Spinal cord (tissue), 10 donors: ENCODE measurements at places on chromosomes 7 and 10. TPM values are rescaled to one million over a fixed set of nuclear protein-coding genes. Genes with fewer than 3 reads are reported as not detected.

The ASIC3 gene
- 2.0 TPM for total RNA-seq

The PTPN20 gene
- total RNA-seq = 20.0 TPM

The TSPAN12 gene
- total RNA-seq = 16.8 TPM

DNA sequence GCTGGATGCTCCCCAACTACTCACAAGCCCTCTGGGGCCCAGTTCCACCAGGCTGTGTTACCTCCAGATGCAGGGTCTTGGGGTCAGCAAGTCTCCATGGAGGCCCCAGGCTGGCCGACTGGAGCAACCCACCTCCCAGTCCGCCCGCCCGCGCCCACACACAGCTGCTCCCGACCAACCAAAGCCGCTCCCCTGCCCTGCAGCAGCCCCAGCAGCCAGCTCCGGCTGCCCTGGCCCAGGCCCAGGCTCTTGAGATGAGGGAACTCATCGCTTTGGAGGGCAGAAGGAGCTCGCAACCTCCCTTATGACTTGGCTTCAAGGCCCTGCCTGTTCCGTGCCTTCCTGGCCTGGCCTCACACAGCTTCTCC is 47.2 kb downstream of the LRRC20 start:
- H3K36me3 ChIP-seq = peaks cover 16% of the 10 kb centered on the region
- H3K27me3 ChIP-seq = no peaks in the 10 kb centered on the region
- no peak overlapping the region for H3K4me3 ChIP-seq
- DNase-seq = no peak
- H3K27ac ChIP-seq = no peak overlapping the region
- peaks cover 31% of the 10 kb centered on the region for H3K4me1 ChIP-seq

DNA sequence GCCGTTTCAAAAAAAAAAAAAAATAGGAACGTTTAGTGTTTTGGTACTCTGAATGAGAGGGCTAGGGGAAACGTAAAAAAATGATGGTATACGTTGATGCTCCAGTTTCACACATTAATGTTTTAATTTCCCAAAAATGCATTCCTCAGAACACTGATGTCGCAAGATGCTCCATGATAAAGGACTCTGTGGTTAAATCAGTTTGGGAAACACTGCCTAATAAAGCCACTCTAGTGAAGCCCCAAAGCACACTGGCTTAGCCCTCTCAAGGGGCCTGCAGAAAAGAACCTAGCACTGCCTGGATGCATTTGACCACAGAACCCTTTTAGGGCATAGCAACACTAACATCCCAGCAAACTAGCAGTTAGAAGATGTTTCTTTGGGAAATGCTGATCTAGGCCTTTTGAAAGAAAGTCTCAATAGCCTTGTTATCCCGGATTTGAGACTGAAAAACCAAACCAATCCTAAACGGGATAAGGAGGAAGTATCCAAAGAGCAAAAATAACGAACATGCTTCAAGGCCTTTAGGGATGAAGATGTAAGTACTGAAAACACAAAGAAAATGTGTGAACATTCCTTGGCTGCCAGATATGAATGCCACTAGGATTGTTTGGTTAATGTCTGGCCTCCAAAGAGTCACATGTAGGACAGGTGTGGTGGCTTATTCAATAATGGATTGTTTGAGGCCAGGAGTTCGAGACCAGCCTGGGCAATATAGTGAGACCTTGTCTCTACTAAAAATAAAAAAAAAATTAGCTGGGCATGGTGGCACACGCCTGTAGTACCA is 11.0 kb downstream of the DLG5 start:
- H3K27me3 ChIP-seq = no peaks in the 10 kb centered on the region
- no peak overlapping the region for H3K4me3 ChIP-seq
- H3K36me3 ChIP-seq = no peaks in the 10 kb centered on the region
- no peak for DNase-seq
- no peak overlapping the region for H3K27ac ChIP-seq
- H3K4me1 ChIP-seq = peaks cover 3% of the 10 kb centered on the region

DNA sequence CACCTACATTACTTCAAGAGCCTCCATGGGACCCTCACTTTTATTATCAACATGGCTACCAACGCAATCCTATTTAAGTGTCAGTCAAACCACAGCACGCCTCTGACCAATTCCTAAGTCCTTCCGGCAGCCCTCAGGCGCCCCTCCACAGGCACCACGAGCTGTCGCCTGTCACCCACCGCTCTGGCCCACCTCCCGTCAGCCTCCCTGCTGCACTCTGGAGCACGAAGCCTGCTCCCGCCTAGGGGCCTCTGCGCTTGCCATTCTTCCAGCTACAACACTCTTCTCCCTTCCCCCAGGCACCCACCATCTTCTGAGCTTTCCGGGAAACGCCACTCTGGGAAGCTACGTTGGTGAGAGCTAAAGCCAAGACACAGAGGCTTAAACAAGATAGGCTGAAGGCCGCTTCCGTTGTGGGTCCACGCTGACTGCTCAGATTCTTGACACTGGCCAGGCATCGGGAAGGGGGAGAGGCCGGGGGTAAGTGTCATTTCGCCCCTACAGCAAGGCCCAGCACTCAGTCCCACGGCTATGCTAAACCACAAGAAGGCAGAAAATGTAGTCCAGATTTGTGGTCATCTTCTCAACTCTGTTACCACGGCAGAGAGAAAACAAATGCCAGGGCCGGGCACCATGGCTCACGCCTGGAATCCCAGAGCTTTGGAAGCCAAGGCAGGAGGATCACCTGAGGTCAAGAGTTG is 56.7 kb downstream of the GNA12 start:
- peaks cover 16% of the 10 kb centered on the region for H3K4me1 ChIP-seq
- no peak overlapping the region for H3K4me3 ChIP-seq
- no peak overlapping the region for H3K27ac ChIP-seq
- H3K27me3 ChIP-seq = no peaks in the 10 kb centered on the region
- no peak for DNase-seq

DNA sequence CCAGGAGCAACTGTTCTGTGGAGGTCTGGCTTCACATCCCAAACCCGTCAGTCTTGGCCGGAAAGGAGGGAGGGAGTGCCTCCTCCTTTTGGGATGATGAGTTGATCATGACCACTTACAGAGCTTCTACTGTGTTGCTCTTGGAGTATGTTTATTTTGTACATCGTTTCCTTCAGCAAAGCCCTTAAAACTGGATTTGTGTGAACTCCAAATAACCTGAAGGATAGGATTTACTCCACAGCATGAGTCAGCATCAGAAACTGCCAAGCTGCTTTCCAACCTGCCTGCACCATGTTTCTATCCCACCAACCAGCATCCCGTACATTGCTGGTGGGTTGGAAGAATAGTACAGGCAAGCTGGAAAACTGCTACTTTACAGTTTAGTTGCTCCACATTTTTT is 3.5 kb downstream of the CCDC201 start:
- DNase-seq = no peak
- no peak overlapping the region for H3K4me3 ChIP-seq
- no peaks in the 10 kb centered on the region for H3K27me3 ChIP-seq
- no peaks in the 10 kb centered on the region for H3K36me3 ChIP-seq

GRCh38 chr10:76557366-76557765 is 1080.2 kb downstream of the KCNMA1 start:
- peaks cover 2% of the 10 kb centered on the region for H3K27me3 ChIP-seq
- no peak overlapping the region for H3K4me3 ChIP-seq

DNA sequence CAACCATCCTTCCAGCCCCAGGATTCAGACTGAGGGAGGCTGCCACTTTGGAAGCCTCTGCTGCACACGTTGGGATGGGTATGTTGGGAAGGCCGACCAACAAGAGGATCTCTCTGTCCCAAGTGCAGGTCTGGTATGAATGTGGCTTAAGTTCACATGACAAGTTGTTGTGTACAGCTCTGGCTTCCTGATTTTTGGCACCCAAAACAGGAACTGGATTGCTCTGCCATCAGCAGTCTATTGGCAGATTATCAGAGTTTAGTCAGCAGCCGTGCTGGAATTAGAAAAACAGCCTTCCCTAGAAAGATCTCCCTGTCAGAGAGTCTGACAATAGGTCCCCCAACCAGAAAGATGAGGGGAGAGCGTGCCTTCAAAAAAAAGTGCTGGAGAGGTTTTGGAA is 66.9 kb downstream of the GOLGA7B start:
- H3K4me3 ChIP-seq = no peak overlapping the region
- no peak for DNase-seq
- peaks cover 56% of the 10 kb centered on the region for H3K4me1 ChIP-seq
- H3K27ac ChIP-seq = no peak overlapping the region
- no peaks in the 10 kb centered on the region for H3K27me3 ChIP-seq

DNA sequence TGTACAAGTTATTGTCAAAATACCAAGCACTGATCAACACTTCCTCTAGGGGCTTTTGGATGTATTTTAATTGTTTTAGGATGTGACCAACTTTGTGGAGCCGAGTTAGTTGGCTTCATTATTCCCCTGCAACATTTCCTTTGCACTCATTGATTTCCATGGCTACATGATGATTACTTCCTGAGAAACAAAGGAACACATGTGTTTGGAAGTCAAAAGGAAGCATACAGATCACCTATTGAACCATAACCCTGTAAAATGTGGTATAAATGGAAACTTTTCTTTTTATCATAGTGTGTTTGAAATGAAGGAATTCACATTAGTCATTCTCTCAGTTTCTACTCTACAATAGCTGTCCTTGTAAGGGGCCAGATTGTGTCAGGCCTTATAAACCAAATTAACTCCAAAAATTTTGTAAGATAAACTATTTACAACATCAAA is 32.2 kb upstream of the EXOC6 start:
- H3K4me1 ChIP-seq = no peaks in the 10 kb centered on the region
- H3K27ac ChIP-seq = no peak overlapping the region
- no peaks in the 10 kb centered on the region for H3K36me3 ChIP-seq
- H3K4me3 ChIP-seq = no peak overlapping the region
- no peaks in the 10 kb centered on the region for H3K27me3 ChIP-seq
- DNase-seq = no peak

DNA sequence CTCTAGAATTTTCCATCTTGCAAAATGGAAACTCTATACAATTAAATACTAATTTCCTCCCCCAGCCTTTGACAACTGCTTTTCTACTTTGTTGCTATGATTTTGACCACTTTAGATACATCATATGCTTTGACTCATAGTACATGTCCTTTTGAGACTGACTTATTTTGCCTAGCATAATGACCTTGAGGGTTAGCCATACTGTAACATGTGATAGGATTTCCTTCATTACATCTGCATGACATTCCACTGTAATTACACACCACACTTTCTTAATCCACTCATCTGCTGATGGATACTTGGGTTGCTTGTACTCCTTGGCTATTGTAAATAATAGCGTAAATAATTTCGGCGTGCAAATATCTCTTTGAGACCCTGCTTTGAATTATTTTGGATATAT is 127.7 kb downstream of the JAZF1 start:
- no peak overlapping the region for H3K27ac ChIP-seq
- no peaks in the 10 kb centered on the region for H3K27me3 ChIP-seq
- no peak overlapping the region for H3K4me3 ChIP-seq

DNA sequence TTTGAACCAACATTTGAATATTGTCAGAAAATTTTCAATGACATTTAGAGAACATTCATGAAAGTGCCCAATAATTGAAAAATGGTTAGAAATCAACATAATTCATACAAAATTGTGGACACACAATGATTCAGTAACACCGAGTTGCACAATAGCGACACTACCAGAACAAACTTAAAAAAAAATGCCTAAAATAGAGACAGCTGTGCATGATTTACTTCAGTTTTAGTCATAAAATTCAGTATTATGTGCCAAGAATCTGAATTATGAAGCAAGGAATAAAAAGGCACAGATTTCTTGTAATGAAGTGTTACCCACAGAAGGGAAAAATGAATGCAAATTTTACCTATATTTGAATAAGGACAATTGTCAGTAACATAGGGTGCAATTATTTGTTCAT is 396.0 kb downstream of the SEMA3D start:
- no peaks in the 10 kb centered on the region for H3K27me3 ChIP-seq
- H3K27ac ChIP-seq = no peak overlapping the region

GRCh38 chr10:92696606-92697383 is 7.0 kb downstream of the HHEX start:
- H3K36me3 ChIP-seq = no peaks in the 10 kb centered on the region
- H3K4me3 ChIP-seq = no peak overlapping the region
- H3K27ac ChIP-seq = no peak overlapping the region
- H3K4me1 ChIP-seq = peaks cover 22% of the 10 kb centered on the region
- peaks cover 90% of the 10 kb centered on the region for H3K27me3 ChIP-seq

- H3K27me3 ChIP-seq = no peaks in the 10 kb centered on the region
- H3K4me3 ChIP-seq = no peak overlapping the region
- H3K27ac ChIP-seq = no peak overlapping the region
Observed at GRCh38 chr7:24971333-24972165, 8.4 kb downstream of the OSBPL3 start.

- DNase-seq = no peak
- H3K27me3 ChIP-seq = no peaks in the 10 kb centered on the region
- H3K4me1 ChIP-seq = no peaks in the 10 kb centered on the region
Observed at GRCh38 chr7:41185851-41186250, 517.0 kb downstream of the INHBA start.

DNA sequence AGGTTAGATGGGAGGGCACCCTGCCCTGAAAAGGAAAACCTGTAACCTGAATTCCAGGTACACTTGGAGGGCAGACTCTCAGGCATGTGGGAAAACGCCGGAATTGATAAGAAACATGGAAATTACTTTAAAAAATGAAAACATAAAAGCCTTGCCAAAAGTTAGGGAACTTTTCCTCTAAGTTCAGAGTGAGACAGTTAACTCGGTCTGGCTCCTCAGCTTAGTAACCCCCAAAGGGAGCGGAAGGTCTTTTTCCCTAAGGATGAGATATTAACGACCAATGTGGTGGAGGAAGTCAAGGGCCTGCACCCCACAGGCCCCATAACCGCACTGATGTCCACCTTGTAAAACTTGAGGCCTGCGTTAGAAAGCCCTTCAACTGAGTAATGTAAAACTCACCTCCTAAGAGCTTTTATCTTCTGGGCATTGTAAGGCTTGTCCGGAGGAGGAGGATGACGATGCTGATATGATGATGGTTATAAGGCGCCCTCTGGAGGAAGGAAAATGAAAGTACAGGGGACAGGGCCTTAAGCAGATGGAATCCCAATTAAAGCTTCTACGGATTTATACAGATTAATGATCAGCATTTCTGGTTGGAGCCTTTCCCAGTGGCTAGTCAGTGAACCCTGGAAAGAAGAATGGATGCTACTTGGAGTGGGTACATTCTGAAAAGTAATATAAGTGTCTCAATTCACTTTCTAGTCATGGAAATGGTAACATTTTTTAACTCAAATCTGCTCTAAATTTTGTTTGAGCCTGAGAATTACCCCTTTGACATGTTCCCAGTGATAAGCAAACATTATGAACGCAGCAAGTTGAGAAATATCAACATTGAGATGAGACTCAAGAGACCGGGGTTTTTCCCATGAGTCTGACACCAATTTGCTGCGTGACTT is 694 bp downstream of the COL1A2 start:
- DNase-seq = no peak
- peak overlapping the region; percentile 90 for H3K4me3 ChIP-seq
- H3K27me3 ChIP-seq = peaks cover 12% of the 10 kb centered on the region
- peaks cover 17% of the 10 kb centered on the region for H3K4me1 ChIP-seq
- peak overlapping the region; percentile 98 for H3K27ac ChIP-seq

- peaks cover 20% of the 10 kb centered on the region for H3K27me3 ChIP-seq
- peak overlapping the region; percentile 17 for H3K4me3 ChIP-seq
- H3K4me1 ChIP-seq = peaks cover 12% of the 10 kb centered on the region
- H3K36me3 ChIP-seq = no peaks in the 10 kb centered on the region
Observed at GRCh38 chr7:29189743-29190201, 4.8 kb upstream of the CHN2 start.

GRCh38 chr7:17902599-17902998 is 37.7 kb downstream of the SNX13 start:
- no peaks in the 10 kb centered on the region for H3K27me3 ChIP-seq
- no peak overlapping the region for H3K4me3 ChIP-seq
- no peak for DNase-seq
- no peaks in the 10 kb centered on the region for H3K36me3 ChIP-seq
- no peak overlapping the region for H3K27ac ChIP-seq
